ENCODE measurements at places on chromosomes 2 and 18.

DNA sequence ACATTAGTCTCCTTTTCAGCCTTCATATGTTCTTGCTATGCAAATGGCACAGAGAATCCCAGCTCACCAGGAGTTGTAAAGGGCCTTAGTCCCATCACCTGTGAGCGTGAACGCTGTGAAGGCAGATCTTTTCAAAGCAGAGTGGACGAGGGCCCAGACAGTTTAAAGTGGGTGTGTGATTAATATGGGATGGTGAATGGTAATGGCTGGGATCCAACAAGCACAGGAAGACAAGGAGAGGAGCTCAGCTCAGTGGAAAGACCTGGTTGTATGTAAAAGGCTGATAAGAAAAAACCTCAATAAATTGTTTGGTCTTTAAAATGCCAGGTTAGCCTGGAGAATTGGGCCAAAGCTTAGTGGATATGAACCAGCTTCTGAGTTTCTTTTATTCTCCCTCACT lies 326.2 kb downstream of the NYAP2 start:
- no peak for DNase-seq

- no peak for DNase-seq
Measured at GRCh38 chr2:142840436-142840835, 37.0 kb upstream of the KYNU start.

DNA sequence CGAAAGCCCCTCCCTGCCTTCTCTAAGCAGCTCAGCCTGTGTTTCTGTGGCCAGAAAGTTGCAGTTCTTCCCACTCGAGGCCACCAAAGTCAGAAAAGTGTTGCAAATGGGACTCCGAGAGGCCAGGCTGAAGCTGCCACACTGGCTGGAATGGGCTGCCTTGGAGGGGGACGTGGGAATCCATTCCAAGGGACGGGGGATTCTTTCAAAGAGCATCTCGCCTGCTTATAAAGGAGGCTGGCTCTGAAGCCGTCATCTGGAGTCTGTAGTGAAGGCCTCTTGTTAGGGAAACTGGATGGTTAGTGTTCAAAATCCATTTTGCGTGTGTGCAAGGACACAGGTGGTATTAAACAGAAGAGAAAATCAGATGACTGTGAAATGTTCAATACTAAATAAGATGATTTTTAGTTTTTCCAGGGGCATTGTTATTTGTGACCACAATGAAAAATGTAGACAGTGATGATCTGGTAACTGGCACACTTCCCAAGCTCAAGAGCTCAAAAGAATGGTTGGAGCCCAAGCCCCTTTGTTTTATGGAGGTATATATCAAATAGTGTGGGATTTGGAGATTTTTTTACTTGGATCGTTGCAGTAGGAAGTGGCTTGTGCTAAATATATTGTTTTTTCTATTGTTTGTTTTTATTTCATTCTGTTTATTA lies 782 bp downstream of the FAM228B start:
- peak; percentile 61 for DNase-seq

- no peak for DNase-seq
Measured at GRCh38 chr2:120251078-120251477, 1.6 kb upstream of the RALB start.

DNA sequence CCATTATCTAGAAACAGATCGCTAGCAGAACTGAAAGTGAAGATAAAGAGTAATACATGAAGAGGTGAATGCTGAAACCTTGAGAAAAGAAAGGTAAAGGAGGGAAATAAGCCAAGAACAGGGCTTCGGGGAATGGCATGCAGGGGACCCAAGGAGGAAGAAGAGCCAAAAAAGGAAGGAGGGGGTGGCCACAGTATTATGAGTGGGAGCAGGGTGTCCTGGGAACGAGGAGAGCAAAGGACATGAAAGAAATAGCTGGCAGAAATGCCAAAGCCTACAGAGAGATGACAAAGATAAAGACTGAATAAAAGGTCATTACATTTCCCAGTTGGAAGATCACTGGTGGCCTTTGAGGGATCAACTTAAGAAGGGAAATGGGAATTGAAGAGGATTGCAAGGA lies 82.9 kb downstream of the ACTR3 start:
- DNase-seq, result no peak

DNA sequence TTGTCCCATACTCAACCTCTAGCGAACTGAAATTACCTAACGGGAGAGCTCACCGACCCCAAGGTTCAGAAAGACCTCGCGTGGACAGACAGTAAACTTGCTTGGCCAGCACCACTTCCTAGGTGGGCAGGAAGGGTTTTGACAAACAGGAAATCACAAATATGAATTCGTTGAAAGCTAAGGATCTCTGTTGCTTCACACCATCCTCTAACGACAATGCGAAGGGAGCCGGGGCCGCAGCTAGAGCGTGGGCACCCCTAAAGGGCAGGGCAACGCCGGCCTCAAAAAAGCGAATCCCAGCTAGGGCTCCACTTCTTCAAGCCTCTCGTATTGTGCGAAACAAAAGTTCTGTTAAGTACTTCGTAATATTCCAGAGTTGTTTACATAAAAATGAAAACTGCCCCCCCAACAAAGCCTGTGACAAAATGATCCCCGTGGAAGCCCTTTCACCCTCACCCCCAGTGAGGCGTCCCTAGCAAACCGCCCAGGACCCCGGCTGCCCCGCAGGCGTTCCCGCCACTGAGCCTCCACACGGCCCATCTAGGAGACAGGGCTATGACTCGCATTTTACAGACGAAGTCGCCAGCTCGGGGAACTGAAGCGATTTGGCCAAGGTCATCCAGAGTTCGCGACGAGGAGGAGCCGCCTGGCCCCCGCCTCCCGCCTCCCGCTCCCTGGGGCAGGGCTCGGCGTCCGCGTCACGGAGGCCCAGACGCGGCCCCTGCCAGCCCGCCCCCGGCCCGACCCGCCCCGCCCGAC lies 548 bp downstream of the KANSL3 start:
- peak; percentile 54 for DNase-seq

GRCh38 chr2:66896131-66896530 lies 461.2 kb downstream of the MEIS1 start:
- DNase-seq, result no peak

DNA sequence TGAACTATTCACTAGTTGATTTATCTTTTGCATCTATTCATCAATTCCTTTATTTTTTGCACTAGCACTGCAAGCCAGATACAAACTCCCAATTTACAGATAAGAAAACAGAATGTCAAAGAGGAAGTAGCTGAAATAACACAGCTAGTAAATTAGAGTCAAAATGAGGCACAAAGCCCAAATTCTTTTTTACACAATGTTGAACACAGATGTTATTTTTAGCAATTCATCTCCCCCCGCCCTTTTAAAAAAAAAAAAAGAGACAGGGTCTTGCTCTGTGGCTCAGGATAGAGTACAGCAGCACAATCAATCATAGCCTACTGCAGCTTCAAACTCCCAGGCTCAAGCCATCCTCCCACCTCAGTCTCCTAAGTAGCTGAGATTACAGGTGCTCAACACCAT lies 127.8 kb downstream of the CCBE1 start:
- no peak for DNase-seq

DNA sequence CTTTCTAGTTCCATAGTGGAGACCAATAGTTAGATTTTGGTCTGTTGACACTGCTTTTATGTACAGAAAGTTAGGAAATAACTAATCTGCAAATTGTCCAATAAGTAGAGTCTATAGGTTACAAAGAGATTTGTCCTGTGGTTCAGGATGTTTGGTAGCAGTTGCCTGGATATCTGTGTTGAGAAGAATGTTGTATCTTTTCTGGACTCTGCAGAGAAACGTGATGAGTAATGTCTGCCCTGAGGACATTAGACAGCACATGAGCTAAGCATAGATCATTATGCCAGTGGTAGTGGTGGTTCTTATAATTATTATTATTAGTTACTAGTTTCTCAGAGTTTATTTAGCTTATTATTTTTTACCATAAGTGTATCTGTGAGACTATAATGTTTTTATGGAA lies 65.8 kb downstream of the ANKRD62 start:
- no peak for DNase-seq

GRCh38 chr2:60320724-60321123 lies 232.7 kb downstream of the BCL11A start:
- DNase-seq, result no peak

DNA sequence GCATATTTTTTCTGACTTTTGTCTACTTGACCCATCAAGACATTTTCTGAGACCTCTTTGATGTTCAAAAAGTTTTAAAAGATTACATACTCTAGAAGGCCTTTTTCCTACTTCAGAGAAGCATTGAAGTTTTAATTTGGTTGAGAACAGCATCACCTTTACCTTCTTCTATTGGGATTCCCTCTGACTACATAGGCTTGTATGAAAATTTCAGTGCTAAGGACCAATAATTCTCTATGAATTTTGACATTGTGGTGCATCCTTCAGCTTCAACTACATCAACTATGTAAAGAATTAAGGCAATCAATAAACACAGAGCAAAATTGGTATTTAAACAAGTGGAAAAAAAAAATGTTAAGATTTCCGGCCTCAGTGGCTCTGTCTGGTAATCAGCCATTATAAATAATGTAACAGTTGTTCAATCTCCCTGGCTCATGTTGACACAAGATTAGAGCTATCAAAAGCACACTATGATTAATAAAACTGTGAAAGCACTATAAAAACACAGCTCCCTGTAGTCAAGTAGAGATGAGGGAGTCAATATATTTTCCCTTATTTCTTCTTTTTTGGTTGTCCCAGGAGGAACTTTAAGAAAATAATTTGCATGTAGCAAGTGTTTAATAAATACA lies 627.0 kb upstream of the SYT4 start:
- DNase-seq, result no peak

DNA sequence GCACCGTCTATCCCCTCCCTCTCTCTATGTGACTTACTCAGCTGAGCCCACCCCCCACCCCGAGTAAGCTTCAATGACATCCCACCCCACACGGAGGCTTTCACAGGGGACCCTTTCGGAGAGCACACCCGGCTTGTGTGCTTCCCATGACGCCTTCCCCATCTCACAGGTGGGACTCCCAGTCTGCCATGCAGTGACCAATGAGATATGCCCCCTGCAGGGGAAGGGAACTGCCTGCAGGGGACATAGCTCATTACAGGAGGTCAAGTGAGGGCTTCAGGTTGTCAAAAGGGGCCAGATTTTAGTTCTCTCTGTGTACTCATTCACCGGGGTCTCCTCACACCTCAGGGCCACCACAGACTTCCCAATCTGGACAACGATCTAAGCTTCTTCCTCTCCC lies 112.6 kb downstream of the GAREM1 start:
- DNase-seq, result no peak

- no peak for DNase-seq
Measured at GRCh38 chr18:12828116-12829051, 55.7 kb downstream of the PTPN2 start.

DNA sequence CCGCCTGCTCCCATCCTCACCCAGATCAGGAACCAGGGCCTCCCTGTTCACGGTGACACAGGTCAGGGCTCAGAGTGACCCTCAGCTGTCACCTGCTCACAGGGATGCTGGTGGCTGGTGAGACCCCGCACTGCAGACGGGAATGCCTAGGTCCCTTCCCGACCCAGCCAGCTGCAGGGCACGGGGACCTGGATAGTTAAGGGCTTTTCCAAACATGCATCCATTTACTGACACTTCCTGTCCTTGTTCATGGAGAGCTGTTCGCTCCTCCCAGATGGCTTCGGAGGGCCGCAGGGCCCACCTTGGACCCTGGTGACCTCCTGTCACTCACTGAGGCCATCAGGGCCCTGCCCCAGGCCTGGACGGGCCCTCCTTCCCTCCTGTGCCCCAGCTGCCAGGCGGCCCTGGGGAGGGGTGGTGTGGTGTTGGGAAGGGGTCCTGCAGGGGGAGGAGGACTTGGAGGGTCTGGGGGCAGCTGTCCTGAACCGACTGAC lies 31.7 kb downstream of the GPC1 start:
- no peak for DNase-seq

Measured in pons (tissue), 1 donor.